ENCODE measurements at places on chromosomes 6 and 20.

GRCh38 chr20:18090044-18090443 is 32.3 kb upstream of the OVOL2 start:
- DNase-seq = no peak

- DNase-seq = no peak
Measured at GRCh38 chr6:160263196-160263939, 4.7 kb upstream of the SLC22A2 start.

- no peak for DNase-seq
Measured at GRCh38 chr6:93407186-93407585, 12.2 kb downstream of the EPHA7 start.

- no peak for DNase-seq
Measured at GRCh38 chr6:85278466-85279035, 171.3 kb upstream of the NT5E start.

GRCh38 chr6:138235205-138235604 is 16.9 kb upstream of the PBOV1 start:
- no peak for DNase-seq

GRCh38 chr6:42136508-42137193 is 5.8 kb downstream of the C6orf132 start:
- peak; percentile 59 for DNase-seq

GRCh38 chr6:98998103-98998502 is 50.4 kb upstream of the FBXL4 start:
- no peak for DNase-seq

DNA sequence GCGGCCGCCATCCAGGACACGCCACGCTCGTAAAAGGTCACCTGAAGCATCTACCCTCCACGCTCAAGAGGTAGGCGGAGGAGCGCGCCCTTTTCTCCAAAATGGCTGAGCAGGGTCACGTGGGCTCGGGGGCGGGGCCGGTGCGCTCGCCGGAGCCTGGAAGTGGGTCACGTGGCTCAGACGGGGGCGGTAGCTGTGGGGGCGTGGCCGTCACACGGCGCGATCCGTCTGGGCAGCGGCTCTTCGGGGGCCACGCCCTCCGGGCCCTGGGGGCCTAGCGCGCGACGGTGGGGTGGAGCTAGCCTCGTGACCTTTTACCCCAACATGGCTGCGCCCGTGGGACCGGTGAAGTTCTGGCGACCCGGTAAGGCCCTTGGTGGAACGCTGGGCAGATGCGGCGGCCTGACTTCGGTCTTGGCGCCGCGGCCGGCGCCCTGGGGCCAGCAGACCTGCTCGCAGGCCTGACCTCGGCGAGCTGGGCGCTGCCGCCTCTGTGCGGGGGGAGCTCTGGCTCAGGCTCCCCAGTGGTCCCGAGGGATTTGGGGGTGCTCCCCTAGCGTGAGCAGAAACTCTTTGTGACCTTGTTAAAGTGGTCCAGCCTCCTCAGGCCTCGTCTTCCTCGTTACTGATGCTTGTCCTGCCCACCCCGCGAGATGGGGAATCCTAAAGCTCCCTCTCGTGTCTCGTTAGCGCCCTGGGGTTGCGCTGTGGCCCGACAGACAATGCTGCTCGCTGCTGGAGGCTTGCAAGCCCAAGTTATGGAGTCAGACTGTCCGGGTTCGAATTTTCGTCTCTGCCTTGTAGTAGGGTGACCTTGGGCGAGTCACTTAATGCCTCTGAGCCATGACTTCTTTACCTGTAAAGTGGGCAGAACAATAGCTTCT is at the start of gene DHX35:
TSS of gene DHX35 (plus strand) at position 301 of the 884 bp plus-strand sequence. CDS start at position 325, 24 bp downstream.
- DNase-seq = peak; percentile 99

GRCh38 chr6:130583268-130583667 is 217.5 kb downstream of the TMEM200A start:
- DNase-seq = no peak

Measured in activated naive CD4-positive, alpha-beta T cell treated with anti-CD3 and anti-CD28 coated beads for 36 hours (primary cell).